ENCODE measurements at places on chromosomes 2 and 18.

DNA sequence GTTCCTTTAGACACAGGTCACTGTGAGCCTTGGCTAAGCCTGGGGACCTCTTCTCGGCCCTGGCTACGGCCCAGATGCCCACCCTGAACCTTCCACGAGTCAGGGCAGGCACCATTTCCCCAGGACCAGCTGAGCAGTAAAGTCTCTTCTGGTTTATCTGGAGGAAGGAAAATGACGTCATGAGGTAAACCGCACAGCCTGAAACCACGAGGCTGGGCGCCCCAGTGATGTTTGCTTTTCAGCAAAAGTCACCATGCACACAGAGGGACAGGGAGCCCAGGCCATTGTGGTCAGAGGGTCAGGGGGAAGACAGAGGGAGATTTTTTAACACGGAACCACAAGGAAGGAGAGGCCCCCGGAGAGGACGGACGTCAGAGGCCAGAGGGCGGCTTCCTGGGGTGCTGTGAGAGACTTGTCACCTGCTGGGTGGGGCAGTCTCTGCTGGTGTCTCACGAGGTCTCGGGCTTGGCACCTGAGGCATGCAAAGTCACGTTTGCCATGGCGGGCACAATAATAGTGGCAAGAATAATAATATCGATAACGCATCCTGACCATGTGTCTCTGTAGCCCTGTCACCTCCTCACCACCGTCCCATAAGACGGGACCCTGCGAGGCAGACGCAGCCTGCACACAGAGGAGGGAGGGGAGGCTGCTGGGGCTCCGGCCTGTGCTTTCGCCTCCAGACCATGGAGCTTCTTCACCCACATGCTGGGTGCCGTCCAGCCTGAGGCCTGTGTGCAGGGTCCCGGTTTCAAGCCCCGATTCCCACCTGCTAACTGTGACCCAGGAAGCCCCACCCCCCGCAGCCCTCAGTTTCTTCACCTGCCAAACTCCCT is 33.2 kb upstream of the FOSL2 start:
- DNase-seq, result peak; percentile 81

- DNase-seq, result no peak
Observed at GRCh38 chr18:23756590-23757436, 67.6 kb downstream of the LAMA3 start.

- DNase-seq, result no peak
Observed at GRCh38 chr2:172969166-172969565, 106.5 kb upstream of the MAP3K20 start.

GRCh38 chr2:225378984-225379383 is 20.5 kb upstream of the NYAP2 start:
- DNase-seq, result no peak

GRCh38 chr2:109609352-109610024 is 4.3 kb downstream of the SEPTIN10 start:
- DNase-seq, result no peak

- no peak for DNase-seq
Observed at GRCh38 chr2:197710424-197711042, 5.4 kb downstream of the MARS2 start.

GRCh38 chr2:171383134-171383533 is 50.7 kb downstream of the METTL8 start:
- DNase-seq, result no peak

- no peak for DNase-seq
Observed at GRCh38 chr2:10475811-10476660, 27.9 kb upstream of the ODC1 start.

- no peak for DNase-seq
Observed at GRCh38 chr2:29660201-29660600, 261.2 kb downstream of the ALK start.

- no peak for DNase-seq
Observed at GRCh38 chr18:37453752-37454151, 111.8 kb downstream of the CELF4 start.

GRCh38 chr2:182608181-182608845 is 107.7 kb upstream of the DNAJC10 start:
- DNase-seq, result no peak

GRCh38 chr2:200471324-200471848 is 38.5 kb downstream of the KCTD18 start:
- DNase-seq, result no peak

DNA sequence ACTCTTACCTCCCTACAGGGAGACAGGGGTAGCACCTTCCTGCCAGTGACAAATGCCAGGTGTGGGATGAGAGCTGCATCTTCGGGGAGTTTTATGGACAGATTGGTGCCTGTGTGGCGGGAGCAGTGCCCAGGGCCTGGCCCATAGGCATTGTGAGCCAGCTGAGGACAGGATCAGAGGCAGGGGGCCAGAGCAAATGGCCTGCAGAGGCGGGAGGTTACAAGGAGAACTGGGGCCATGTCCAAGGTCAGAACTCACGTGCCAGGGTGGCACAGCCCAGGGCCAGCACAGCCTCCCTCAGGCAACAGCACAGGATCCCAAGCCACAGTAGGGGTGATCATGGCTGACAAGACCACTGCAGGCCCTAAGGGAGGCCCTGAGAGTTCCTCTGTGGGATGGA is 40.2 kb upstream of the MCFD2 start:
- DNase-seq, result no peak

- DNase-seq, result no peak
Observed at GRCh38 chr2:36912695-36913094, 53.6 kb downstream of the STRN start.

DNA sequence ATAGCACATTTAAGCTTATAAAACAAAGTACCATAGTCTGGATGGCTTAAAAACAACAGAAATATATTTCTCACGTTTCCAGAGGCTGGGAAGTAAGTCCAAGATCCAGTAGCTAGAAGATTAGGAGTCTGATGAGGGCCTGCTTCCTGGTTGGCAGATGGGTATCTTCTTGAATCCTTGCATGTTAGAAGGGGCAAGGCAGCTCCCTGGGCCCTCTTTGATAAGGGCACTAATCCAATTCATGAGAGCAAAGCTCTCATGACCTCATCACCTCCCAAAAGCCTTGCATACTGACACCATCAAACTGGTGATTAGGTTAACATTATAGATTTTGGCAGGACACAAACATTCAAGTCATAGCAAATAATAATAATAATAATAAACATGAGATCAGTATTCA is 146.4 kb downstream of the CCDC102B start:
- no peak for DNase-seq

GRCh38 chr2:207166349-207167098 is 776 bp upstream of the KLF7 start:
- DNase-seq, result no peak

DNA sequence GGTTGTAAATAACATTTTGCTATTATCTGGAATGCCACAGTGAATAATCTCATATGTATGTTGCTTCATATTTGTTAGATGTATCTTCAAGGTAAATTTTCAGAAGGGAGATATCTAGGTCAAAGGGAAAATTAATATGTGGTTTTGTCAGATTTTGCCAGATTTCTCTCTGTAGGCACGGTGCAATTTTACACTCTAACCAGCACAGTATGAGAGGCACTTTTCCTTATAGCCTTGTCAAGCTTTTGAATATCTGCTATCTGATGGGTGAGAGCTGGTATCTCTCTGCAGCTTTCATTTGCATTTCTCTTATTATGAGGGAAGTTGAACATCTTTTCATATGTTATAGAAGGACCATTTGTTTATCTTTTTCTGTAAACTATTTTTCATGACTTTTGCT is 175.7 kb upstream of the PGAP1 start:
- no peak for DNase-seq

GRCh38 chr2:236124182-236124893 is 43.8 kb downstream of the GBX2 start:
- no peak for DNase-seq

- DNase-seq, result no peak
Observed at GRCh38 chr2:109460553-109461324, 153.0 kb downstream of the SEPTIN10 start.

DNA sequence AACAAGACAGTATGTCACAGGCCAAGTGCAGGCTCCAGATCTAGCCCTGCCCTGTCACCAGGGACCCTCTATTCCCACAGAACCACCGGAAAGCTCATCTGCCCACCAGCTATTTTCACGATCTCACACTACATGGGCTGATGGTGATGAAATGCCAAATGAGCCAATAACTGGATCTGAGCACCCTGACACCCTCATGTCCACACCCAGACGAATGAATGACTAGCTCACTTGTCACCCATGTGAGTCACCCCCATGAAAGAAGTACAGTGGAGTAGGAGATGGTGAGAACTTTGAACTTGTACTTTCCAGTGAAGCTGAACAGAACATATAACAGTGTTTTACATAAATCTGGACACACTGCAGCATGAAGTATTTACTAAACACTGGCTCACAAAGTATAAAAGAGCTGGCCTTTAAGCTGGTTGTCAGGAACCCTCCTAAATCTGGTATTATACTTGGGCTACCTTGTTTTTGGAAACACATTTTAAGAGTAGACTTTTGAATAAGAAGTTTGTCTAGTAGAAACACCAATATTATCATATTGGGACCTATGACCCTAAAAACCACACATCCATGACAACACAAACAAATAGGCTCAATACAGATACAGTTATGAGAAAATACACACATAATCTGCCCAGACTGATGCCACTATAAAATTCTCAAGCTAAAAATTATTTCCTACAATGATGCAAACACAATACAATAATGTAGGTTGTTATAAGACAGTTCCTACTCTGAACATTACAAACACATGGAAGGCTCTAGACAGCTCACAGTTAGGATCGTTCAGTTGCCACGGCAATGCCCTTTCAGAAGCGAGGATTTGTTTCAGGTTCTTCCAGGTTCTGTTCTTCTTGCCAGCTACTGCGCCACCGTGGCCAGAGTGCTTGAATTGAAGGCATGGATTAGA is 19.0 kb downstream of the INO80C start:
- no peak for DNase-seq

DNA sequence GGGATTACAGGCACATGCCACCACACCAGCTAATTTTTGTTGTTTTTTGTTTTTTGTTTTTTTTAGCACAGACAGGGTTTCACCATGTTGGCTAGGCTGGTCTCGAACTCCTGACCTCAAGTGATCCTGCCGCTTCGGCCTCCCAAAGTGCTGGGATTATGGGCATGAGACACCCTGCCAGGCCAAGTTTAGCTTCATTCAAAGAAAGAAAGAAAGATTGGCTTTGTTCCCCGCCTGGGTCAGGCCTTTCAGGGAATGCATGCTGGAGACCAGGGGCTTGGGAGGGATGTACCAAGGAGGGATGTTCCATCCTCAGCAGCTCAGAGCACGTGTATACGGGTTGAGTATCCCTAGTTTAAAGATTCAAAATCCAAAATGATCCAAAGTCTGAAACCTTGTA is 283.0 kb downstream of the ALPK2 start:
- no peak for DNase-seq

GRCh38 chr2:20214566-20215182 is 10.3 kb downstream of the SDC1 start:
- DNase-seq, result no peak

DNA sequence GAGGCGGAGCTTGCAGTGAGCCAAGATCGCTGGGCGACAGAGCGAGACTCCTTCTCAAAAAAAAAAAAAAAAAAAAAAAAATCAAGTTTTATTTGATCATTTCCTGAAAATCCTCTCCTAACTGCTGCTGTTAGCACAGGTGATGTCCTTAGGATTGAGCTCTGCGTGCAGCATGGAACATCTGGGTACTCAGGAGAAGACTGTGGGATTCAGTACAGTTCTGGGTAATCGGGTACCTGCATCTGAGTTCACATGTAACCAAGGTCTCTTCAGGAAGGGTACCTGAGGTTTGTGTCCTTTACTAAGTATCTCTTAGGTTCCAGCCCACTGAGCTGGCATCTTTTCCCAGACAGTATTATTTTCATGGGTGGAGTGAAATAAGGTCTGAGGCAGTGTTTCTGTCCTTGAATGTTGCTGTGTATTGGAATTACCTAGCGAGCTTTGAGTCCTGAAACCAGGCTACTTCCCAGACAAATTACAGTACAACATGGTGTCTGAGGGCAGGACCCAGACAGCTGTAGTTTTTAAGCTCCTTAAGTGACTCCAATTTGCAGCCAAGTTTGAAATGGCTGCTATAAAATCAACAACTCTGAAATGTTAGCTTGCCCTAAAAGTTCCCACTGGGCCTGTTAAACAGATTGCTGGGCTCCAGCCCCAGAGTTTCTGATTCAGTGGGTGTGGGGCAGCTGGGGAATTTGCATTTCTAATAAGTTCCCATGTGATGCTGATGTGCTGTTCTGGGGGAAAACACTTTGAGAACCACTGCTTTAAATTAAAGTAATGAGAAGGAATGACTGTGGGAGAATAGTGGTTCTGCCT is 120.5 kb downstream of the PMAIP1 start:
- no peak for DNase-seq

- DNase-seq, result no peak
Observed at GRCh38 chr18:57771193-57771592, 31.9 kb downstream of the ATP8B1 start.

- no peak for DNase-seq
Observed at GRCh38 chr2:10084223-10084865, 4.1 kb upstream of the CYS1 start.

GRCh38 chr2:117360586-117360985 is 453.9 kb upstream of the DDX18 start:
- DNase-seq, result no peak

DNA sequence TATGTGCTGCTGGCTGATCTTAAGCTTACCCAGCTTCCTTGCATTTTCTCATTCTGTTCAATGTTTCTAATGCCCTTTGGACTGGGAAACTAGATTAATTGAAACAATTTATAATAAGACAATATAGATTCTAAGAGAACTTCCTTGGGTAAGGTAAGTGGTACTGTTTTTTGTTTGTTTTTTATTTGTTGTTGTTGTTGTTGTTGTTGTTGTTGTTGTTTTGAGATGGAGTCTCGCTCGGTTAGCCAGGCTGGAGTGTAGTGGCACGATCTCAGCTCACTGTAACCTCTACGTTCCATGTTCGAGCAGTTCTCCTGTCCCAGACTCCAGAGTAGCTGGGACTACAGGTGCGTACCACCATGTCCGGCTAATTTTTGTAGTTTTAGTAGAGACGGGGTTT is 49.1 kb downstream of the CAB39 start:
- no peak for DNase-seq

DNA sequence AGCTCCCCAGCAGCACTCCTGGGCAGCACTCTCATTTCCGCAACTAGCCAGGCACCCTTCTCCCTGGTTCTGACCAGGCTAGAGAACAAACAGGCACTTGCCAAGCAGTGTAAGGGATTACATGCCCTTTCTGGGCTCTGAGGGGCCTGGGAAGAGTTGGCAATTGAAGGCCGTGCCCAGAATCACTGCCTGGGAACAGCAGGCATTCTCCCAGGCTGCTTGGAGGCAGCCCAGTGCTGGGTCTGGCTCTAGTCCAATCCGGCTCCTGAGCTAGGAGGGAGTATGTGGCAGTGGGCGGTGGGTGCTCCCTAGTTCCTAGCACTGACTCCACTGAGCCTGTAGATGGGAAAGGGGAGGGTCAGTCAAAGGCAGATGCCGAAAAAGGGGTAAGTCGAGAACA is 34.1 kb upstream of the SP3 start:
- no peak for DNase-seq

DNA sequence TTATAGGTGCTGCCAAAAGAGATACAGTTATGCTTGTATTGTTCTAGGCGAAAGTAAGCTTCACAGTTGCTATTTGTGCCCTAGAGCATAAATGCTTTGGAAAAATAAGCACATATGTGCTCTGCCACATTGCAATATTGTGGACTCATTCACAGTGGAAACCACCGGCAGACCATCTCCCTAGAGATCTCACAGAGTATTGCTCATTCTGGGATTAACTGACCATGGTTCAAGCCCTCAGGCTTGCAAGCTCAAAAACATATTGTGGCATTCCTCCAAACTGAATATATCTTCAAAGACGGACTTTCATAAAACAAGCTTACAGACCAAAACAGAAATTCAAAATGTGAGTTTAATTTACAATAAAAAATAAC is 158.2 kb upstream of the CCDC150 start:
- DNase-seq, result no peak

GRCh38 chr2:64867253-64867996 is 121.8 kb upstream of the SLC1A4 start:
- DNase-seq, result no peak

- DNase-seq, result no peak
Observed at GRCh38 chr2:236133410-236134012, 34.7 kb downstream of the GBX2 start.

All from KG1 (cell line).